NCI-H1417 (cell line): ENCODE measurements at places on chromosomes 16 and 17.

DNA sequence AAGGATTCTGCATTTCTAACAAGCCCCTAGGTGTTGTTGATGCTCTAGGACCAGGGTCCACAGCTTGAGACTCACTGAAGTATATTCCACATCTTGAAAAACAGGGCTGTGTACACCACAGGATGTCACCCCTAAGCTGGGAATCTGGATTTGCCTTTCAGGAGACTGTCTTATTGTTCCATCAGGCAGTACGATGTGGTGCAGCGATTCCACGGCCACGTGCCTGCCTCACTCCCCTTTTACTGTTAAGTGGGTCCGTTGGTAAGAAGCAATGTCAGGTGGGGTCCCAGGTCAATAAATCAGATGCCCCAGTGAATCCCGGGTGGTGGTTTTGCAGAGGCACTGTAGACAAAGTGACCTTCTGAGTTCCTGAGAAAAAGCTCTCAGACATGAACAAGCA is 470.7 kb downstream of the HS3ST3B1 start:
- no peak for DNase-seq

DNA sequence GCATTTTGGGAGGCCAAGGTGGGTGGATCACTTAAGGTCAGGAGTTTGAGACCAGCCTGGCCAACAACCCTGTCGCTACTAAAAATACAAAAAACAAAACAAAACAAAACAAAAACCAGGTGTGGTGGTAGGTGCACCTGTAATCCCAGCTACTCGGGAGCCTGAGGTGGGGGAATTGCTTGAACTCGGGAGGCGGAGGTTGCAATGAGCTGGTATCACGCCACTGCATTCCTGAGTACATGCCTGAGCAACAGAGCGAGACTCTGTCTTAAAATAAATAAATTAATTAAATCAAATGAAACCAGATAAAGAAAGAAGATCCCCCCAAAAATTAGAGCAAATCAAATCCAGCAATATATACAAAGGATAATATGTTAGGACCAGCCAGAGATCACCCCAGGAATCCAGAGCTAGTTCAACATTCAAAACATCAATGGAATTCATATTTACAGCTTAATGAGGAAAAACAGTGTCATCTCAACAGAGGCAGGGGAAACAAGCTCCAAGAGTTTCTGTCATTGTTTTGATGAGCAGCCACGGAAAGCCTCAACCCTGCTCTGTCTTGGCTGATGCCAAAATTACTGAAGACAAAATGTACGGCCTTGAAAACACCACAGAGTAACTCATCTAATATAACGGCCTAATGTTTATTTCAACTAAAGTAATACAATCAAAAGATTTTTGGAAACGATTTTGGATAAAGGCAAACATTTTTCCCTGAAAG is 3.7 kb downstream of the PEMT start:
- no peak for DNase-seq

- no peak for DNase-seq
These were observed 30.4 kb downstream of the TRAF4 start for GRCh38 chr17:28774206-28774605.

DNA sequence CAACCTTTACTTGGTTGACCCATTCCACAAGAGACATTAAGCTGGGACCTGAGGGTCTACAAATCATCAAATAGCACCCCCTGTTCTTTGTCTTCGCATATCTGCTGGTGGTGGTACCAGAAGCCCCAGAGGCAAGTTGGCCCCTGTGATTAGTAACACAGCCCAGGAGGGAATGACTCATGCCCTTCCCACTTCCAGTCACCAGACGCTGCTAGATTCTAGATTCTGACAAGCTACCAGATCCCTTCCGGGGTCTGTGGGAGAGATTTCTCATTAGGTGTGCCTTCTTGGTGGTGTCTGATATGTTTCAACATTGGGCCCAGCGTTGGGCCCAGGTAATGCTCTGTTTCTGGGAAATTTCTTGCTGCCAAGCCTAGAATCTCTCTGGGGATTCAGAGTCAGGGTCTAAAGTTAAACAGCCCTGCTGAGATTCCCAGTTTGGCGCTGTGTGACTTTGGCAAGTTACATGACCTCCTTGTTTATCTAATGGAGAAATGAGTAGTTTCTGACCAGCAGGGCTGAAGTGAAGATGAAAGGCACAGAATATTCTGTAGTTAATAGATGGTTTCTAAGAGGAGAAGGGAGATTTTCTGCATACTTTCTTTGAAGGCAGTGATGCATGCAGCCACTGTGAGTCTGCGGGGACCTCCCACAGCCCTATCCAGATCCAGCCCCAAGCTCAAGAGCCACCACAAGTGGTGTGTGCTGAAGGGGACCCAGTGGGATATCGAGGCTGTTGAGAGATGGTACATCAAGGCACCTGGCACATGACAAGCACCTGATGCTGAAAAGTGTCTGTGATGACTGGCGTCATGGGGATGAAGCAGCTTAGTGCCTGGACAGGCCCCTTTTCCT is 3.9 kb downstream of the TRPV2 start:
- peak; percentile 95 for DNase-seq

DNA sequence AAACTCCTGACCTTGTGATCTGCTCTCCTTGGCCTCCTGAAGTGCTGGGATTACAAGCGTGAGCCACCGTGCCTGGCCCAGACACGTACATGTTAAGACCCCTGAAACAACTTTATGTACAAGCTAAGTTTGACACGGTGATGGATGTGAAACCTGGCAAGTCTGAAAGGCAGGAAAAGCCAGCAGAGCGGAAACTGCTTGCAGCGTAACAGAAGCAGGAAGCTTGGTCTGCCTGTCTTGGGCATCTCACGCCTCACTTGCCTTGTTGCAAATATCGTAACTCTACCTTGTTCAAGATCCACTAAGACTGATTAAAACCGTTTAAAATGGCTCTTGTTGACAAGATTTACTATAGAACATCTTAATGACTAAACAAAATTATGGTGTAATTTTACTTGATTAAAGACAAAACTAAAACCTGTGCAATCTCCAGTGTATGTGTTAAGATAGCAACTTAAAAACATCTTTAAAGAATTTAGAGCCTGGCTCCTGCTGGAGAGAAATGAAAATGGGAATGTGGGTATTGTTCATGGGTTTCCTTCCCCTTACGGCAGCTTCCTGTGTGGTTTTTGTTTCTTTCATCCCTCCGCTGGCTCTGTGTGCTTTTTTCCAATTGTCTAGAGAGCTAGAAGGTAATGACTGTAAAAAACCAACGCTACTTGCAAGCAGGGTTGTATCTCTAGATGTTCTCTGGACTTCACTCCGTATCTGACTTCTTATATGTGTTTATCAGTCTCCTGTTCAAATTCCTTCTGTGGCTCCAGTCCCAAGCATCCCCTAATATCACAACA is 477.6 kb downstream of the XYLT1 start:
- no peak for DNase-seq

DNA sequence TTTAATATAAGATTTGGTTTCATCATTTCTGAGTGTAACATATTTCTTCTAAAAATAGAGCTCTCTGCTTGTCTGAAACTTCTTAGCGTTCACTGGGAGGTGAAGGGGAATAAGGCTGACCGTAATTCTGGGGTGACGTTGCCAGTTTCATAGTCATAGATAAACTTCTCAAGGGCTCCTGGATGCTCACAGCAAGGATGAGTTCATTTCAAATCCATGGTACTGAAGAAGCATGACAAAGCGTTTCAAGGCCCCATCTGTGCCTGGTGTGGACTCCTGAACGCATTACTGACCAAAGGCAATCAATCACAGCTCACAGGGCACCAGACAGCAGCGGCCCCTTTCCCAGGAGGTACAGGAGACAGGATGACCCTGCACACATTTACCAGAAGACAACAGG is 12.0 kb upstream of the EVPL start:
- DNase-seq, result no peak

GRCh38 chr16:24836836-24837235 is 8.9 kb upstream of the SLC5A11 start:
- DNase-seq, result no peak

DNA sequence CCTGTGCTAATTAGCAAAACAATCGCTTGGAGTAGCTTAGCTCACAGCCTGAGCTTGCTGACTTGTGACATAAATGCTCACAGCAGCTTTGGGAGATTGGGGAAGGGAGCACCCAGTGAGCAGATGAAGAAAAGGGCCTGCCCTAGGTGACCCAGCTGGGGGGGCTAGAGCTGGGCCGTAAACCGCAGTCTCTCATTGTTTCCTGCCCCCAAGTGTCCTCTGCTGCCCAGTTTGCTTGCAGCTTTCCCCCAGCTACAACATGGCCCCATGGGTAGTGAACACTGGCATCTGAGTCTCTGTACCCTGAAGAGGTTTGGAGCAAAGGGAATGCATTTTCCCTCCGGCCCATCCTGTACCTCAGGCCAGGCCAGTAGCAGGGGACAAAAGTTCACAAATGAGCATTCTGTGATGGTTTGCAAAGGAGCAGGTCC is 349.4 kb downstream of the SLC39A11 start:
- no peak for DNase-seq

GRCh38 chr17:59437791-59438281 is 106.4 kb downstream of the YPEL2 start:
- DNase-seq, result no peak

DNA sequence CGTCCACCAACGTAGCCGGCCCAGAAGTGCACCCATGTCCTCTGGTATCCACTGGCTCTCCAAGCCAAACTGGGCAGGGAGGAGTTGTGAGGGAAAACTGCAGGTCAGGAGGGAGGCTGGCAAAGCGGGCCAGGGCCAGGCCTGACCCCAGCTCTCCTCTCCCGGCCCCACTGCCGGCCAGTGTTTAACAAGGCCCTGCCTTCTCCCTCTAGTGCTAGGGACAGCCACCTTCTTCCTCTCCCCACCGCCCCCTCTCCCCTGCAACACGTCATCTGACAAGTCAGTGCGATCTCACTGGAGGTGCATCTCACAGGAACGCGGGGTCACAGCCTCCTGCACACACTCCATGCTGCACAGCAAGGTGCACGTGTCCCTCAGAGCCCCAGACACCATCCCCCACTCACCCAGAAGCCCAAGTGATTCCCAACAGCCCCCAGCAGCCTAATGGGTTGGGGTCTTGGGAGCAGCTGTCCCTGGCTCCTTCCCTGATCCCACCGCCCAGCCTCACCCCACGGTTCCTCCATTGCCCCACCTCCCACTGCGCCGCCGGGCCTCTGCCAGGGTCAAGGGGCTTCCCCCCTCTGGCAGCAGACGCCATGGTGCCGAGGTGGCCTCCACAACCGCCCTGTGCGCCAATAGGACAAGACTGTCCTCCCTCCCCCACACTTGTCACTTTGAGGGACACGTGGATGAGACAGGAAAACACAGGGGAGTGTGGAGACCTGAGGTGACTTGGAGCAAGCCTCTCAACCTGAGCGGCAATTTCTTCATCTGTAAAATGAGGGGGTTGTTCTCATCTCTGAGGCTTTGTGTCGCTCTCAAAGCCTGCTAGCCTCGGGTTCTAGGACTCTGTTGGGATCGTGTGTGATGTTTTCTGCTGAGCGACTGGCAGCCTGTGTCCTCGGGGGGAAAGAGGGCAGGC is 1.1 kb upstream of the ACE start:
- DNase-seq, result peak; percentile 77
